Esophagus muscularis mucosa (tissue), 4 donors: ENCODE measurements at places on chromosomes 6 and 20.

GRCh38 chr20:19916531-19917485 is 100.4 kb upstream of the NAA20 start:
- H3K27ac ChIP-seq = peak overlapping the region; percentile 40
- no peaks in the 10 kb centered on the region for H3K27me3 ChIP-seq
- no peaks in the 10 kb centered on the region for H3K36me3 ChIP-seq

- H3K27me3 ChIP-seq = no peaks in the 10 kb centered on the region
- DNase-seq = no peak
- H3K4me1 ChIP-seq = peaks cover 28% of the 10 kb centered on the region
- H3K4me3 ChIP-seq = no peak overlapping the region
- no peaks in the 10 kb centered on the region for H3K36me3 ChIP-seq
Measured at GRCh38 chr20:33576432-33577125, 85.5 kb upstream of the C20orf144 start.

- H3K27ac ChIP-seq = no peak overlapping the region
- no peaks in the 10 kb centered on the region for H3K4me1 ChIP-seq
Measured at GRCh38 chr6:137610702-137611101, 116.5 kb upstream of the OLIG3 start.

GRCh38 chr20:32638848-32639247 is 34.9 kb downstream of the C20orf203 start:
- no peak overlapping the region for H3K27ac ChIP-seq
- H3K27me3 ChIP-seq = peaks cover 3% of the 10 kb centered on the region
- H3K36me3 ChIP-seq = no peaks in the 10 kb centered on the region
- DNase-seq = no peak
- H3K4me1 ChIP-seq = no peaks in the 10 kb centered on the region

GRCh38 chr6:113642714-113643406 is 214.3 kb upstream of the MARCKS start:
- no peak overlapping the region for H3K27ac ChIP-seq
- DNase-seq = no peak
- no peak overlapping the region for H3K4me3 ChIP-seq
- H3K27me3 ChIP-seq = no peaks in the 10 kb centered on the region
- H3K4me1 ChIP-seq = no peaks in the 10 kb centered on the region

- H3K36me3 ChIP-seq = peaks cover 4% of the 10 kb centered on the region
- H3K27ac ChIP-seq = no peak overlapping the region
- H3K27me3 ChIP-seq = no peaks in the 10 kb centered on the region
- no peak overlapping the region for H3K4me3 ChIP-seq
Measured at GRCh38 chr6:129598244-129599187, 111.5 kb downstream of the ARHGAP18 start.

- no peak overlapping the region for H3K27ac ChIP-seq
- H3K4me1 ChIP-seq = peaks cover 14% of the 10 kb centered on the region
- H3K4me3 ChIP-seq = no peak overlapping the region
- peak; percentile 37 for DNase-seq
- H3K27me3 ChIP-seq = no peaks in the 10 kb centered on the region
Measured at GRCh38 chr20:38117635-38118034, 47.4 kb downstream of the TGM2 start.
